ENCODE measurements at places on chromosomes 6 and 20.
A peak's percentile ranks its signal among the peaks of the same experiment; 100 is the strongest.

- no peak for DNase-seq
Observed at GRCh38 chr6:126182650-126183311, 157.1 kb upstream of the CENPW start.

DNA sequence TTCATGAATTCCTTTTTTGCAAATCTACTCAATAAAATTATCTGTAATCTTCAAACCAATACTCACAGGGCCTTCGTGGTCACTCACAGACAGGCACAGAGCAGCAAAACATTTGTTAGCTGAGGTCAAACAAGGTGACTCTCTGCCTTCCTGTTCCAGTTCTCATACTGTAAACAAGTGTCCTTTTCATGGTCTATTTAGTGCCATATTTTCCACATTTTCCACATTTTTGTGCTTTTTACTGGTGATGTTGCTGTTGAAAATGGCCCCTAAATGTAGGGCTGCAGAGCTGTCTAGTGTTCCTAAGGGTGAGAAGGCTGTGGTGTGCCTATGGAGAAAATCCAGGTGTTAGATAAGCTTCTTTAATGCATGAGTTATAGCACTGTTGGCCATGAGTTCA lies 133.1 kb upstream of the COL21A1 start:
- DNase-seq, result peak; percentile 11

DNA sequence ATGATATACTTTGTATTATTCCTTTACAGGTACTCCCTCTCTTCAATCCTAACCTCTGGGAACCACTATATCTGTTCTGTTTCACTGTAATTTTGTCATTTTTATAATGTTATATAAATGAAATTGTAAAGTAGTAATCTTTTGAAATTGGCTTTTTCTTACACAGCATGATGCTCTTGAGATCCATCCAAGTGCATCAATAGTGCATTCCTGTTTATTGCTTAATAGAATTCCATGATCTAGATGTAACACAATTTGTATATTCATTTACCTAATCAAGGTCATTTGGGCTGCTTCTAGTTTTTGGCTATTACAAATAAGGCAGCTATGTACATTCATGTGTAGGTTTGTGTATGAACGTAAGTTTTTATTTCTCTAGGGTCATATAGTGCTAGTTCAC lies 174.6 kb downstream of the KHDC1L start:
- no peak for DNase-seq

GRCh38 chr6:116397914-116398313 lies 27.2 kb downstream of the DSE start:
- no peak for DNase-seq

DNA sequence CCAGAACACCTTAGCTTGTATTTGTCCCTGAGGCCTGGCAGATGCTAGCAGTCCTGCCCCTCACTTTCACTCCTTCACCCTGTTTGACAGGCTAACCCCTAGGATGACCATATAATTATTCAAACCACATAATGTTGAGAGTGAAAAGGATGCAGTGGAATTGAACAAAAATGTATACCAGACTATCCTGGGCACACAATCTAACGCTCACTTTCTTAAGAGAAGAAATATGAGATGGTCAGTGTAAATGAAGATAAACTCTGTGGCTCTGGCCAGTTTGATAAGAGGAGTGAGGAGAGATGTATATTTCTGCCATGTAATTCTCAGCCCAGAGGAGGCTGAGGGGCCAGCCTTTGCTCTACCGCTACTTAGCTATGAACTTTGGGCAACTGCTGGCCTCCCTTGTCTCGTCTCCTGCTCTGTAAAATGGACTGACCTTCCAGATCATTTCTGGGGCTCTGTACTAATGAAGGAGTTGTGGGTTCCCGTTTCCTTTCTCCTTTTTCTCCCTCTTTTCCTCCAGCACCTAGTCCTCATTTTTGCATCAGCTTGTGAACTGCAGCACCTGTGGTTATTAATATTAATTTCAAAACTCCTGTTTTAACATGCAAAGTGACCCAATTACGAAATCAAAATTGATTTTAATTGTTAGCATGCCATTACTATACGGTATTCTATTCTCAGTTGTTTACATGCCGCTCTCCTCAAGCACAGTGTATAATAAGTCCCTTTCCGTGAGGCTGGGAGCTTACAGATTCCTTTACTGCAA lies 92.5 kb upstream of the IYD start:
- no peak for DNase-seq

DNA sequence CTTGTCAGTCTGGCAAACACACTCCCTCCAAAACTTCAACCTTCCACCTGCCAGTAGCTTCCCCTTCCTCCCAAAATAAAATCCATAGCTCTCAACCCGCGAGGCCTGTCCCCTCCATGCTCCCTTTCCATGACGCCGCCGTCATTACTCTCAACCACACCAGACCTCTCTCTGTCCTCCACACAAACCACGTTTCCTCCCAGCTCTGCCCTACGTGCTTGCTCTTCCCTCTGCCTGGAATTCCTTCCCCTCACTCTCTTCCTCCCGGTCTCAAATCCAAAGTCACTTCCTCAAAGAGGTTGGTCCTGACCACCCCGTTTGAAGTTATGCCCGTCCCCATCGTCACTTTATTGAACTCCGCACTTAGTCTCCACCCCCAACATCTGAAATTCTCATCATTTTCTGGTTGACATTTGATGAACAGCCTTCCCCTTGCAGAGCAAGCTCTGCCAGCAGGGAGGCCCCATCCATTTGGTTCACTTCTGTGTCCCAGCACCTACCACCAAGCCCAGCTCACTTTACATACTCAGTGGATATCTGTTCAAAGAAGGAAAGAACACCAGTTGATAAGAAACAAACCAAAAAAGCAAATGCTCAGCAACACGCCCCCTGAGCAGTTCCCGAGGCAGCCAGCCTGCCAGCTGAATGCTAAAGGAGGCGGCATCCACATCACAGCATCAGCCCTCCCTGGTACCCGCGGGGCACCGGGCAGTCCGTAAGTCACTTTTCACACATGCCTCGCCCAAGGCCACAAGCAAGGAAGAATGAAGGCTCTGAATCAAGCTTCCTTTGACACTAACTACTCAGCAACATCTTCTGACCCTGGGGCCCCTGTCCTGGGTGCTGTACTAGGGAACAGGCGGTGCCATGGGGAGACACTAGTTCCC lies 125.0 kb downstream of the NFATC2 start:
- no peak for DNase-seq

DNA sequence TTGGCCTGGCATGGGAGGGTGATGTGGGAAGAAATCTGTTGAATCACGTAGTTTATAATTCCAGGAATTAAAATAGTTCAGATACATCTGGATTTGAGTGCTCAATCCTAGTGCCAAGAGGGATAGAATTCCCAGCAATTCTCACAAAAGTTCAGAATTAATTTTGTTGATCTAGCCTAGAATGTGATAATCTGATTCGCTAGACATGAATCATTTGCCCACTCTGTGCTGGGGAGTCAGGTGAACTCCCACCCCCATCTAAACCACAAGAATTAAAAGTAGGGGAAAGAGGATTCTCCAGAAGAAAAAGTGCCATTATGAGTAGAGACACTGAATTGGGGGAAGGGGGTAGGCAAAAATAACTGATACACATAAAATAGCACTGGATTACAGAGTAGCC lies 85.0 kb downstream of the LIN28B start:
- no peak for DNase-seq

DNA sequence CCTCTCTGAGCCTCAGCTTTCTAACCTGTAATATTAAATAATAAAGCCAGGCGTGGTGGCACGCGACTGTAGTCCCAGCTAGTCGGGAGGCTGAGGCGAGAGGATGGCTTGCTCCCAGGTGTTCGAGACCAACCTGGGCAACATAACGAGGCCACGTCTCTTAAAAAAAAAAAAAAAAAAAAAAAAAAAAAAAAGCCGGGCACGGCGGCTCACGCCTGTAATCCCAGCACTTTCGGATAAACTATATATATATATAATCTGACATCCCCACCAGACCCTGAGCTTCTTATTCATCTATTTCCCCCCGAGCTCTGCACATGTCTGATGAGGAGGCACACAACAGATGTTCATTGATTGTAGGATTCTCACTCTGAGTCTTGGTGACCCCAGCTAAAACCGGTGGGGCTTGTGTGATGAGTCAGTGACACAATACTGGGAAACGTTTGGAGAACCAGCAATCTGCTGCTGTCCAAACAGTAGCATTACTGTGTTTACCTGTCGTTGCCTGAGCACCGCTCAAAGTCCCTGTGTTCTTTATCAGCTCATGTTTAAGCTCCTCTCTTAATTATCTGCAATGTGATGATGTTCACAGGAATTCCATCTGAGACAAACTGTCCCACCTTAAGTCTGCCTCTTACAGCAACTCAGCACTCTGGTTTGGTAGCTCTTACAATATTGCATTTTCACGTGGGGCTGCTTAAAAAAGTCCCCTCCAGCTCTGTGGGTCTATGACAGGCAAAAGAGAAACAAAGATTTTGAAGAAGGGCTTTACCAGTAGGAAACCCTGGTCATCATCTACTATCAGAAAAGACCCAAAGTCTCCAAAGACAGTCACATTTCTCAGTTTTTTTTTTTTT lies 1.0 kb upstream of the SPATA2 start:
- peak; percentile 98 for DNase-seq

- no peak for DNase-seq
Observed at GRCh38 chr6:12017263-12017662, 5.2 kb downstream of the HIVEP1 start.

GRCh38 chr6:163355426-163355991 lies 59.0 kb upstream of the QKI start:
- no peak for DNase-seq

GRCh38 chr20:6914986-6915385 lies 147.5 kb downstream of the BMP2 start:
- no peak for DNase-seq

DNA sequence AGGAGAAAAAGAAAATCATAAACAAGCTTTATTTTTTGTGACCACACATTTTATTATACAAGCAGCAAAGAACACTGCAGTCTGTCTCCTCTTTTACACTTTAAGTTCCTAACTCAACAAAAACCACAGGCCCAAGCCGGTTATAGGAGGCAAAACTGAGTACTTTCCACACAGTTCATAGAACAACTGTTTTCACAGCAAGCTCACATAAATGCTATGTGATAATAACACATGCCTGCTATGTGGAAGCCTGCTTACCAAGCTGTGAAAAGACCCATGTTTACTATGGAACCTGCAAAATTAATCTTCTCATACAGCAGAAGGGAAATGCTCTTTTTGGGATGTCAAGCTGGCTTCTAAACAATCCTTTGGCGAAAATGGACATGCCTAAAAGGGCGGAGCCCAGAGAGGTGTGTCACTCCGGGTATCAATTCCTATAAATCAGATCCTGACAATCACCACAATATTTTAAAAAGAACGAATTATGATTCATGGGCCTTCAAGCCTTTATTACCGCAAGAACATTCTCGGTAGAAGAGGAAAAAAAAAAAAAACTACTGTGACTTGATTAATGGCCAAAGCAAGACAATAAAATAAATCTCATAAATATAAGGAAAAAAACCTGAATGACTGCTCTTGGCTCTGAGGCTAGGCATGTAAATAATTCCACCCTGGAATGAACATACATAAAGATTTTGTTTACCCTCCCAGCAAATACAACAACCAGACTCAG lies 2.6 kb downstream of the TRERF1 start:
- no peak for DNase-seq
